Fibroblast of the aortic adventitia (primary cell): ENCODE measurements at places on chromosomes 2 and 18. TPM values are rescaled to one million over a fixed set of nuclear protein-coding genes. Genes with fewer than 3 reads are reported as not detected.
A peak's percentile ranks its signal among the peaks of the same experiment; 100 is the strongest.

DNA sequence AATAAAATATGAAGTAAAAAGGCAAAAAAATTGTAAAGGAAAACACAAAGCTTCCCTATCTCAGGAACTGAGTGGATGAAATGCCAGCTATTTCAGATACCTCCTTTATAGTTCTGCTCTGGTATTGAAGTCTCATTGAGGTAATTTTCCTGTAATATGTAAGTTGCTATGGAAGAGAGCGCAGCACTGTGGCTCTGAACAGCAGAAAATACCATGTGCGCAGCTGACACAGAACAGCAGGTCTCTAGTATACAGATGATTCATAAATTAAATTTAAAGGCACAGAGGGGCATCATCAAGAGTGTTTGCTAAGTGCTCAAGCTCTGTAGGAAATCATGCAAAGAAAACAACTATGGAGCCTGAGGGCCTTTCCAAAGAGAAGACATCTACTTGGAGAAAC, 315.3 kb upstream of the CDH7 start:
- no peak for DNase-seq

DNA sequence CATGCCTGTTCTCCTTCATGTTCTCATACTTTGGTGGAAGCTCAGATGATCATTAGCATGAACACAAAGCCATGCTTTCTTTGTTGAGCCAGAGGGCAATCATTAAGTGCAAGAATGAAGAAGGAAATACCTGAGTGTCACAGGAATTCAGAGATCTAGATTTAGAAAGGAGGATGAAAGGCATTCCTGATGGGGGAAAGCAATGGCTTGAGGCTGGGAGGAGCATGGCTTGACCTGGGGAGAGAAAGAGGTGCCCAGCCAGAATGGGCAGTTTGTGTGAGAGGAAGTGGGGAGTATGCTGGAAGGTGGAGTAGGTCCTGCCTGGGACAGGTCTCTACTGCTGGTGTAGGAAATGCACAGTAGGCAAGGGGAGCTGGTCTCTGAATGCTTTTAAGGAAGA, 35.1 kb downstream of the SLC4A3 start:
- DNase-seq, result peak; percentile 40

DNA sequence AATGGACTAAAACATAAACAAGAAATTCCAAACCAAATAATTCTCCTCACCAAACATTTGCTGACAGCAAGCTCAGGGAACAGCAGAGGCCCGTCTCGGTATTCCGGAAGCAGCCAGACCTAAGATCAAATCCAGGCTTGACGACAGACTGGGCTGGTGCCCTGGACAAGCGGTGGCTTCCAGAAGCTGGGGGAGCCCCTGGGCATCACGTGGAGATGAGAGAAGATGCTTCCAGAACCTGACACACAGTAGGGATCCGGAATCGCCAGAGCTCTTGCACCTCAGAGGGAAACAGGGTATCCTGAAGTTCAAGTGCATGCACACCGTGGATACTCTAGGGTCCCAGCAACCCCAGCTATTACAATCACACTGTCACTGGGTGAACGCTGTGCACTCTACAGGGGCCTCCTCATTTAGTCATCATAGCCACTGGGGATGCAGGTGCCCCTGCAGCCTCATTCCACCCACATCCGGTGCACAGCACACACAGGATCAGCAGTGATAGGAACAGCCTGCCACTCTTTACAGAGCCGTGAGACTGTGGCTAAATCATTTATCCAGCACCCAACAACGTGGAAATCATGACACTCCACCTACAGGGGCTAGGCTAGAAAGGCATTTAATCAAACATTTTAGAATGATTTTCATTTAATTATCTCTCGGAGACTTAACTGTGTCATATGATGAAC, 102.6 kb downstream of the HDAC4 start:
- DNase-seq, result no peak

DNA sequence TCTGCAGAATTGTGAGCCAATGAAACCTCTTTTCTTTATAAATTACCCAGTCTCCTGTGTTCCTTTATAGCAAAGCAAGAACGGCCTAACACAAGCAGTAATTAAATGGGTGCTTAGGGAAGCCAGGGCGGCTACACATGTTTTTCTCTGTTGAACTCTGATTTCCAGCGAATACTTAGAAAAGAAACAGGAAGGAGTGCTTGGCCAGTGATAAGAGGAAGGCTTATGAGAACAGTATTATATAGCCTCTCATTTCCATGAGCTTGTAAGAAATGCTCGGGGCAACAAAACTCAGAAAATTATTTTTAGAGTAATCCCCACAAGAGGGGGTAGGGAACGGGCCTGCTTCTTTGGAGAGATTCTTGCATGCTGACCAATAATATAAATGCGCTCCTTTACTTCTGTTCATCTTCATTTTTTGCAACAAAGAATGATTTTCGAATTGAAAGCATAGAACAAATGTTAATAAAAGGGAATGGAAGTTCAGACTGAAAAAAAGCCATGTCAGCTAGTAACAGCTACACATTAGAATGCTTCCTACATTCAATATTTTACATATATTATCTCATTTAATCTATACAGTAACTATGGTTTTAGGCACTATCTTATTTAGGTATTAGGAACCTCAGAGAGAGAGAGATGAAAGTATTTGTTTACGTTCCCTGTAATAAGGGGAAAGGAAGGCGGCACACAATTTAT, 49.7 kb upstream of the CCDC85A start:
- DNase-seq, result no peak

GRCh38 chr18:70359071-70359470, 70.2 kb downstream of the SOCS6 start:
- no peak for DNase-seq

DNA sequence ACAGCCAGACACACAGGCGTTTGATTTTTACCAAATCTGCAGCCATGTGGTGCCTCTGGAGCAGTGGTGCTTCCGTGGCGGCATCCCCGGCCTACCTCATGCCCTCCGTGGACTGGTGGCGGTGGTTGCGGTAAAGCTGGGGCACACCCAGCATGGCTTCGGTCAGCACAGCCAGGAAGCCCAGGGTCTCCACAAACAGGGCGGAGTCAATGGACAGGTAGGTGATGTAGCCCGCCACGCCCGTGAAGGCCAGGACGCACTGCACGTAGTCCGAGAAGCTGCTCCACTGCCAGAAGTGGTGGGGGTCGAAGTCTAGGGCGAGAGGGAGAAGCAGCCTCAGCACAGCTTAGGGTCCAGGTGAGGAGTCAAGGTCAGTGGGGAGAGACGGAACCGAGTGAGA, 32.4 kb downstream of the SLC66A2 start:
- DNase-seq, result no peak

- DNase-seq, result peak; percentile 88
Measured at GRCh38 chr2:108640731-108641130, 78.6 kb upstream of the RANBP2 start.

DNA sequence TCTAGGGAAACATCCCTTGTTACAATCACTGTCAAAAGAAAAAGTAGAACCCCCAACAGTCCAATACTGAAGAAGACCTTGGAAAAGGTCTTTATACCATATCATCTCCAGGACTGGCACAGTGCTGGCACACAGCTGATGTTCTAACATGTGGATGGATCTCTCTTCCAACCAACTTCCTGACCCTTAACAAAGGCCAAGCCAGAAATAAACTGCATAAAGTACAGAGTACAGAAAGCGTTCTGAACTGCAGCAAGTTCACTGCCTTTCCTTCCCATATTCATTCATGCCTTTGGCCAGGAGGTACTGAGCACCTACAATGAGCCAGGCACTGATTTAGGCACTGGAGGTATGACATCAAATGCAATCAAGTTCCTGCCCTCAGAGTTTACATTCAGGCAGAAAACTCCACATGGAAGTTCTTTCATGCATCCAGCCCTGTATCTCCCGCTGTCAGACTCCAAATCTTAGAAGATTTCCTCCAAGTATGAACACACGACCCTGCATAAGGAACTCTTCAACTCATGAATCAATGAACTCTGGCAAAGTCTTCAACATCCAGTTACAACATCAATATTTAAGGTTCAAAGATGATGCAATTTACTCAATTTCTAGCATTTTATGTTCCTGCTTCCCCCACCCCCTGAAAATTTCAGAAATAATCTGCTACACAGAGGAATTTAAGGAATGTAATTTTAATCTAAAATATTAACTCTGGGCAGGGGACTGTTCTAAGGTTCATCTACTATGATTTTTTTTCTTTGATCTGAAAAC, 33.8 kb downstream of the ACVR1 start:
- peak; percentile 54 for DNase-seq

- DNase-seq, result peak; percentile 82
Measured at GRCh38 chr2:231632559-231633142, 40.0 kb downstream of the TEX44 start.

DNA sequence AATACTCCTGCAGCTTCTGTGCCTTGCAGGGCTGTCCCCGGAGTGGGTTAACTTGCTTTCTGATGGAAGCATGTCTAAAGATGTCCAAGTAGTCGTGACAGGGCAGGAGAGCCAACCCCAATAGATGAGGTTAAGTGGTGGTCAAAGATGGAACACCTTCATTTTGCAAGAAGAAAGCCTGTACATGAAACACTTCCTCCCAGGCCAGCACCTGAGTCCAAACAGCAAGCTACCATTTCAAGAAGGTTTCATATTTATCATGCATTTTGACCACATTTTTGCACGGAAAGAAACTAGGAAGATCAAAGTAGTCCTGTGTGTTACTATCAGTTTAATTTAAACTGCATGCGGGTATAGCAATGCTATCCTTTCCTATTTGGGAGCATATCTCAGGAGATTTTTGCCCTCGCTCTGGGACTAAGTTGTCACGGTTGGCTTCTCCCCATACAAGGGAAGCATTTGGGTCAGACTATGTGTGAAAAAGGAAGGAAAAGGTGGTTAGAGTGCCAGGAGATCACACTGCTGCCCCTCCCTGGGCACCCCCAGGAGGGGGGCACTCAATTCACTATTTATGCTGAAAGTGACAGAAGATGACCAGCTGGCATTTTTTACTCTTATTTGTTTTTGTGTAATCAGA, 187.6 kb downstream of the ZNF521 start:
- peak; percentile 2 for DNase-seq

DNA sequence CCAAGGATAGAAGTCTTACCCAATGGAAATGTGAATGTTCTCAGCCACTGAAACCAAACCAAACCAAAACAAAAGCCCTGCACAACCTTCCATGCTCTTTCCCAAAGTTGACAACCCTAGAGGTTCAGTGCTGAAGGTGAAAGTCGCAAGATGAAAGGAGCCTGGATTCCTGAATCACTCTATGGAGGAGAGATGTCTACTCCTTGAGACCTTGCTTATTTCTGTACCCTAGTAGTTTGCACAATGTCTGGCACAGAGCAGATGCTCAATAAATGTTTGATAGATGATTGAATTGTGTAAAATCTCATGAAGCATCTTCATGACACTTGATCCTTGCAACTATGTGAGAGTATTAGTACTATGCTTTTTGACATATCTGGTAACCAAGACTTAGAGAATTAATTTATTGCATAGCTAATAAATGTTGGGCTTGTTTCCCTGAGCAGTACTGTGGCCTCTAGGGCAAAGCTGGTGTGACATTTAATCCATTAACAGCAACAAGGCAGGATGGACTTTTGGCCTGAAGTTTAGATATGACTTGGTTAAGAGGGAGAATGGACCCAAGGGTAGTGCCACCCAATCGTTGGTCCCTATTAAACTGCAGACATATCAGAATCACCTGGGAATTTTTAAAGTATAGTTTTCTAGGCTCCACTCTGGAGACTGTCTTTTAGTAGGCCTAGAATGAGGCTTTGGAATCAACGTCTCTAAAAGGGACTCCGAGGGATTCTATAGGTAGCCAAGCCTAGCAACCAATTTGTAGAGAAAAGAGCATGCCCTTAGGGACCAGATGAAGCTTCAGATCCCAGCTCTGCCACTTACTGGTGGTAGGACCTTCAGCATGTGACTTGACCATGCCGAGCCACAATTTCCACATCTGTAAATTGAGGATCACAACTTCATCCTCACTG, 145.9 kb downstream of the DDX1 start:
- DNase-seq, result no peak

DNA sequence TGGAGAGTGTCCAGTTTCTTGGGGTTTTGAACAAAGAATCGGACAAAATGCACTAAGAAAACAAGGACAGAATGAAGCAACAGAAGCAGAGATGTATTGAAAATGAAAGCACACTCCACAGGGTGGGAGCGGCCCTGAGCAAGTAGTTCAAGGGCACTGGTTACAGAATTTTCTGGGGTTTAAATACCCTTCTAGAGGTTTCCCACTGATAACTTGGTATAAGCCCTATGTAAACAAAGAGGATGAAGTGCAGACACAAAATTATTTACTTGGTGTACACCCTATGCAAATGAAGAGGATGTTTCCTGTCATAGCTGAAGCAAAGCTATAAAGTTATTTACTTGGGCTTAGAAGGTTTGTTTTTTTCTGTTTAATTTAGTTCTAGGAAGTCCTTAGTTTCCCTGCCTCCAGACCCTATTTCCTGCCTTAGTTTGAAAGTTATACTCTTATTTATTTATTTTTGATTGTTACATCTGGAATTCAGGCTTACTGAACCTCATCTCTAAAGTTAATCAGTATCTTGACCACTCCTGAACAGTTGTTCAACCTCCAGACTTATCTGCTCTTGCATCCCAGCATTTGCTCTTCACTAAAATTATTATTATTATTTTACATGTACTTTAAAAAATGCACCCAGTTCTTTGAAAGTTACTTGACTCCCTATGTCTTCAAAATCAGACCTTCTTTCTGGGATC, 193.5 kb downstream of the SPP2 start:
- DNase-seq, result peak; percentile 48

- DNase-seq, result peak; percentile 45
Measured at GRCh38 chr2:217413193-217413592, 553.3 kb upstream of the TNP1 start.

- no peak for DNase-seq
Measured at GRCh38 chr2:44843086-44843485, 98.4 kb upstream of the SIX3 start.

DNA sequence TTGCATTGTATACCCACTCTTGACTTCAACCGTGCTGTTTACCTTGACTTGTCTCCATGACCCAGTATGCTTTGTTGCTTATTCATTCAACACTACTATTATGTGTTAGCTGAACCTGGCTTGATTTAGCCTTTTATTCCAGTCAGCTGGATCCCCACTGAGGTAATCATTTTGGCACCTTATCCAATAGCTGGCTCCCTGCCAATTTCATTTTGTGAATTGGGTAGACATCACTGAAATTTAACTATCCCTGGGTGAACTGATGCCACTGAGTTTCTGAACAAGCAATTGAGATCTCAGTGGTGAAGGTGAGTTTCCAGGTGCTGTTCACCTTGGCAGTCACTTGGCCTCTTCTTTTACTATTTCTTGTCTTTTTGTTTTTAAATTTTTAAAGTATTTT, 584.3 kb downstream of the ADCYAP1 start:
- no peak for DNase-seq

MPHOSPH10 gene
- total RNA-seq, result 23.4 and 56.3 TPM in 2 replicates

EDAR gene
- not detected in 2 replicates for total RNA-seq

POMC gene
- 0.63 and 7.5 TPM in 2 replicates for total RNA-seq
